Regular cardiac myocyte (primary cell): ENCODE measurements at places on chromosomes 11 and 22. TPM values are rescaled to one million over a fixed set of nuclear protein-coding genes. Genes with fewer than 3 reads are reported as not detected.

MB gene
- 0.77 and 0.85 TPM in 2 replicates for total RNA-seq

ASPHD2 gene
- 1.5 and 2.5 TPM in 2 replicates for total RNA-seq

ACTN3 gene
- total RNA-seq: under 0.01 and 0.28 TPM in 2 replicates

KCNE3 gene
- 0.58 and 3.4 TPM in 2 replicates for total RNA-seq

DERL3 gene
- total RNA-seq: 0.56 and 1.3 TPM in 2 replicates

KIF18A gene
- total RNA-seq: 6.5 and 29.1 TPM in 2 replicates

CCDC188 gene
- 0.38 and 0.56 TPM in 2 replicates for total RNA-seq

MLC1 gene
- 0.38 and 2.8 TPM in 2 replicates for total RNA-seq

FJX1 gene
- 156 and 193 TPM in 2 replicates for total RNA-seq

ANGPTL5 gene
- under 0.01 and 0.28 TPM in 2 replicates for total RNA-seq

ALDH3B2 gene
- not detected in 2 replicates for total RNA-seq

HBB gene
- not detected in 2 replicates for total RNA-seq

OOSP4B gene
- total RNA-seq: not detected in 2 replicates

PVALB gene
- not detected in 2 replicates for total RNA-seq

LRRC32 gene
- total RNA-seq: 57.8 and 62.5 TPM in 2 replicates

MYBPC3 gene
- not detected in 2 replicates for total RNA-seq

NRIP3 gene
- 16.6 and 28.2 TPM in 2 replicates for total RNA-seq

ASCL2 gene
- total RNA-seq: not detected in 2 replicates

SSH3 gene
- 5.6 and 14.9 TPM in 2 replicates for total RNA-seq
